ENCODE measurements at places on chromosomes 16 and 17.

DNA sequence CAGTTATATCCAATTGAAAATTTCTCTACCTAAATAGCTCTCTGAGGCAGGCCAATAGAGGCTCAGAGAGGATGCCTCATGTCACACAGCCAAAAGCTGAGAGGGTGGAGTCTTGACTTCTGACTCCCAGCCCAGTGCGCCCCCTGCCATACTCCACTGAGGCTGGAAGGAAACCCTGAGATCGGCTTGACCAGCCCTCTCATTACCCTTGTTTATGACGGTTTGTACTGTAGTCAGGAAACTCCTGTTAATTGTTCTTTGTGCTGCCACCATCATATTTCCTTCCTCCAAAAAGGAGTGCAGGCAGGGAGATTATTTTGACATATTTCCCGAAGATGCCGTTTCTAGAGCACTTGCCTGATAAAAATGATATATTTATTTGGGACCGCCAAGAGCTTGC is 107.9 kb downstream of the AIPL1 start:
- no peak for DNase-seq

GRCh38 chr17:57260325-57261083 is 4.2 kb downstream of the MSI2 start:
- DNase-seq, result no peak

GRCh38 chr16:73869126-73869525 is 427.5 kb upstream of the PSMD7 start:
- no peak for DNase-seq

- no peak for DNase-seq
Observed at GRCh38 chr17:13698832-13699231, 97.1 kb upstream of the HS3ST3A1 start.

DNA sequence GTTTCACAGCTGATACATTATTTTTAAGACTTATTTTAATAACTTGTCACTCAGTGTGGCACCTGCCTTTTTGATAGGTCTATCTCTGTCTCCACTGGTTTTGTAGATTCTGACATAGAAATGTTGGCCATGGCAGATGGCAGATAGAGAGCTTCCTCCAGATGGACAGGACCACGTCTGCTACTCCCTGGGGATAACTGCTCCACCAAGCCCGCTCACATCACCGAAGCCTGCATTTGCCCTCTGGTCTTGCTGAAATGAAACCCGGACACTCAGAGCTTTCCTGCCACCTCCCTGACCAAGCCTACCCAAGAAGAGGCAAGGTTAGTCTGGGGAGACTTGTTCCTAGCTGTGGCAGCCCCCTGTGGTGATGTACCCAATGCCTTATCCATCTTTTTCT is 16.4 kb upstream of the HAP1 start:
- DNase-seq, result no peak

- no peak for DNase-seq
Observed at GRCh38 chr16:61413021-61413420, 623.2 kb downstream of the CDH8 start.

DNA sequence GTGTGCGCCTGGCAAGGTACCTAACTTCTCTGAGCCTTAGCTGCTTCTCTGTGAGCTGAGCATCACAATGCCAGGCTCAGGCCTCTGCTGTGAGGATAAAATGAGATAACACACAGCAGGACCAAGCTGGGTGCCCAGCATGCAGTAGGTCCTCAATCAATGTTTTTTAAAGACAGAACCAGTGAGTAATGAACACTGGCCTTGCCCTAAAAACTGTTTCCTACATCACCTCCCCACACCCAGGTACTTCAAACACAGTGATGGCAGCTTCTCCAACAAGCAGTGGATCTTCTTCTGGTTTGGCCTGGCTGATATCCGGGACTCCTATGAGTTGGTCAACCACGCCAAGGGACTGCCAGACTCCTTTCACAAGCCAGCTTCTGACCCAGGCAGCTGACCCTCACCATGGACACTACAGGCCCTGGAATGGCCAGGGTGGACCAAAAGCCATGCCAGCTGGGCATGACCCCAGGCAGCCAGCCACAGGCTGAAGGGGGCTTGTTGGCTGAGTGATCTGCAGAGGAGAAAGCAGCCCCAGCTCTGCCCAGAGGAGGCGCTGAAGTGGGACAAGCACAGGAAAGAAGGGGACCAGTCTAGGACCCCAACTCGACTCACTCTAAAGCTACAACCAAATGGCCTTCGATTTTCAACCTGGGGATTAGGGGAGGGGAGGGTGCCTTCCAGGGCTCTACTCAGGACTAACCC is 3.9 kb downstream of the NAGS start:
- DNase-seq, result no peak

DNA sequence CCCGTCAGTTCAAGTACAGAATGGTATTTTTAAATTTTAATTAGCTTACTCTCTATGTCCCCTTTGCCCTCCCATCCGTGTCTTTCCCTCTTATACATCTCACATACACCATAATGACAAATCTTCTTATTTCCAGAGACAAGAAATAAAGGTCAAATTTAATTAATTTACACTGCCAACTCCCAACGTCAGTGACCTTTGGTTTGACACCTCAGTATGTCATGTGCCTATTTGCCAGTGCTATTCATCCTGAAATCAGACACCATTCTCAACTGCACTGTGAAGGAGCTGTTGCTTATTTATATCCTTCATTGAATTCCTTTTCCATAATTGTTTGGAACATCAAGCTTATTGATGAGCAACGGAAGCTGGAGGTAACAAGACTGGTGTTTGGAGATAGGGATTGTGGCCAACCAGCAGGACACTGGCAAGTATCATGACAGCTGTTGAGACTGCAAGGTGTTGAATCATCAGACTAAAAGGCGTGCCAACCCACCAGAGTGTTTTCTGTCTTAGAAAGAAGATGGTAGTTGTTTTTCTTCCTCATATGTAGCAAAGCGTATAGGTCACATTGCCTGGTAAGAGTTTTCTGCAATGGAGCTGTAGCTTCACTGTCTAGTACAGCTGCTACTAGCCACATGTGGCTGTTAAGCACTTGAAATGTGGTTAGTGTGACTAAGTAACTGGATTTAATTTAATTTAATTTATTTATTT is 12.5 kb downstream of the CALCOCO2 start:
- no peak for DNase-seq

DNA sequence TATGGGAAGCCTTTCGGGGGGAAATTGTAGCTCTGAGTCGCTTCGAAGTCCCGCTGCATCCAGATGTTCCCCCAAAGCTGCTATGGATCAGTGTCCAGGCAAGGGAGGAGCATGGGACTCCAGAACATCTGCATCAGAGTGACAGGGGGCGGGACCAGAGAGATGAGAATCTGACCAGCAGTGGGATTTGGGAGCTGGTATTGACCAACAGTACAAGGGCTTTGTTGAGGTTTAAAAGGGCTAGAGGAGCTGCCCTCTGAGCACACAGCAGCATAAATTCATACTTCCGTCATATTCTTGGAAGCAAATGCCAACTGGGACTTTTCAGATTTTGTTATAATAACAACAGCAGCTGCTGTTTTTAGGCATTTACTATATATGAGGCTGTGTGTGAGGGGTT is 10.6 kb downstream of the RBFOX1 start:
- DNase-seq, result no peak

DNA sequence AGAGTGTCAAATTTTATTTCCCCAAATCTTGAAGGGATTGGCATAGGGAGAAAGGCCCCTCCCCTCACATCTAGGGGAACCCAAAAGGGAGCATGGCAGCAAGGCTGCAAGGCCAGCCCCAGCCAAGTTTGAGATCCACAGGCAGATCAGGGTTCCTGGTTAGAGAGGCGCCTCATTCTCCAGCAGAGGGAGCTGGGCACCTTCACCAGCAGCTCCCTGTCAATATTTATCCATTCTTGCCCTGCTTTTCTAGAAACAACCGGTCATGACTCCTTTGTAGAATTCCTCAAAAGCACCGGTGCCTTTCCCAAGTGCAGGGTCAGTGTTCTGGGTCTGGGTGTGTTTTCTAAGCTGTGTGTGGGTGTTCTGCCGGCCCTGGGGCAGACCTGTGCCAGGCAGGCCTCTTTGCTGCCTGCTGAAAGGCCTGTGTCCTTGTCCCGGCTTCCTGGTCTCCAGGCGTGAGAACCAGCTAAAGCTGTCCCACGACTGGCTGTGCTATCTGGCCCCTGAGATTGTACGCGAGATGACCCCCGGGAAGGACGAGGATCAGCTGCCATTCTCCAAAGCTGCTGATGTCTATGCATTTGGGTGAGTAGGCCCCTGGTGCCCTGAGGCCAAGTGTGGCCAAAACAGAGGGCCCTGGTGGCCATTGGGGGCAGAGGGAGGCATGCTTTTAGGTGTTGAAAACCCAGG is 21.2 kb upstream of the LGALS9 start:
- DNase-seq, result no peak

- DNase-seq, result no peak
Observed at GRCh38 chr16:57999971-58000705, at the start of gene ZNF319. Gene ZNF319, minus strand, starts transcription at chr16:58000672. Its CDS starts 2,407 bp downstream, at chr16:57998265.

DNA sequence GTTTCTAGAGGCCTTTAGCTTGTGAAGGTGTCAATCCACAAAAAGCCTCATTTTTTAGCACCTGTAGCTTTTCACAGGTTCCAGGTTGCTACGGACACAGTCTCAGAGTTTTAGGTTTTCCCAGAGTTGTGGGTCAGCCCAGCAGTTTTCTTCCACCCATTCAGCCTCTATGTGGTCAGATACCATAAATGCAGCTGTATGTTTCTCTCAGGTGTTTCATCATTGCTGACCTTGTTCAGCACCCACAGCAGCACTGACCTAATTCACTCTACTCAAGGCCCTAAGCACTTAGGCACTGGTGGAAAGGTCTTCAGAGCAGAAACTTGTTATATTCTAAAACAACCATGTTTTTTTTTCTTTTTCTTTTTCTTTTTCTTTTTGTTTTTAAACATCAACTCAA is 15.0 kb upstream of the SPACA3 start:
- DNase-seq, result no peak

- no peak for DNase-seq
Observed at GRCh38 chr17:29973005-29973404, 31.6 kb downstream of the EFCAB5 start.

DNA sequence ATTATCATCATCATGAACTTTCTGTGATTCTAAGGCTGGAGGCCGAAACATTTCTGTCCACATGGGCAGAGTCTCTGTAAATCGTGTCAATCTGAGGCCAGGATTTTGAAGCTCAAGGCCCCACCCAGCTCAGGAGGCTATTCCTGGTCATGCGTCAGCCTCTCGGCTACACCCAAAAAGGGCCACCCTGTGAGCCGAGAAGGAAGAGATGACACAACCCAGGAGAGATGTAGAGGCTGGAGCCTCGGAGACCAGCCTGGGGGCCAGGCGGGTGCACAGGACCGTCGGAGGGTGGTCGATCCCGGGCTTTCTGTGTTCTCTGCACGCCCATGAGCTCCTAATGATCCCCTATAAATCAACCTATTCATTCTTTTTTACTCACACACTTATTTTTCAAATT is 1.1 kb upstream of the CACNG1 start:
- no peak for DNase-seq

DNA sequence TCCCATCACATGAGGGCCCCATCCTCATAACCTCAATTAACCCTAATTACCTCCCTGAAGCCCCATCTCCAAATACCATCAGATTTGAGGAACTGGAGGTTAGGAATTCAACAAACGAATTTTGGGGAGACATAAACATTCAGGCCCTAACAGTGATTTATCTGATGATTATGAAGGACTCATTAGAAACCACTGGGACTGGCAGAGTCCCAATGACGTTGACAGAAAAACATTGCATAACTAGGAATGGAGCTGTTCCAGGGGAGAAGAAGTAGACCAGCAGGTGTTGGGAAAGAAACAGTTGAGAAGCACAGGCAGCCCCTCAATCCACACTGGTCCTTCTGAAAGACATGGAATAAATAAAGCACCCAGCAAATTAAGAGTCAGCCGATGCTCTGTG is 282.0 kb downstream of the MAP2K4 start:
- DNase-seq, result no peak

GRCh38 chr17:32355649-32356377 is 5.9 kb downstream of the ZNF207 start:
- no peak for DNase-seq

DNA sequence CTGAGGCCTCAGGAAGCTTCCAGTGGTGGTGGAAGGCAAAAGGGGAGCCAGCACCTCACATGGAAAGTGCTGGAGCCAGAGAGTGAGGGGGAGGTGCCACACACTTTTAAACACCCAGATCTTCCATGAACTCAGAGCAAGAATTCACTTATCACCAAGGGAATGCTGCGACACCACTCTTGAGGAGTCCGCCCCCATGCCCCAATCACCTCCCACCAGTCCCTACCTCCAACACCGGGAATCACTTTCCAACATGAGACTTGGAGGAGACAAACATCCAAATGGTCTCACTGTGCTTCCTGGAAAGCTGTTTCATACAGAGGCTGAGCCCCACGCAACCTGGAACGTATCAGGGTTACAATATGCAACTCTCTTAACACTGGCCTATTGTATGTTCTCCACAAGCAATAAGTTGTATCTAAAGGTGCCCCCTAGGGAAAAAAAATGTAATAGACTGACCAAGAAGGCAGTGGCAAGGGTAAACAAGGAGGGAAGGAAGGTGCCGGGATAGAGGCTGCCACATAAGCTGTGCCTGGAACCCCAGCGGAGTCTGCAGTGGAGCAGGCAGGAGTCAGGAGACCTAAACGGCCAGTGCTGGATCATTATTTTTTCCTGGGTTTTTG is 106.7 kb upstream of the FOXF1 start:
- no peak for DNase-seq

DNA sequence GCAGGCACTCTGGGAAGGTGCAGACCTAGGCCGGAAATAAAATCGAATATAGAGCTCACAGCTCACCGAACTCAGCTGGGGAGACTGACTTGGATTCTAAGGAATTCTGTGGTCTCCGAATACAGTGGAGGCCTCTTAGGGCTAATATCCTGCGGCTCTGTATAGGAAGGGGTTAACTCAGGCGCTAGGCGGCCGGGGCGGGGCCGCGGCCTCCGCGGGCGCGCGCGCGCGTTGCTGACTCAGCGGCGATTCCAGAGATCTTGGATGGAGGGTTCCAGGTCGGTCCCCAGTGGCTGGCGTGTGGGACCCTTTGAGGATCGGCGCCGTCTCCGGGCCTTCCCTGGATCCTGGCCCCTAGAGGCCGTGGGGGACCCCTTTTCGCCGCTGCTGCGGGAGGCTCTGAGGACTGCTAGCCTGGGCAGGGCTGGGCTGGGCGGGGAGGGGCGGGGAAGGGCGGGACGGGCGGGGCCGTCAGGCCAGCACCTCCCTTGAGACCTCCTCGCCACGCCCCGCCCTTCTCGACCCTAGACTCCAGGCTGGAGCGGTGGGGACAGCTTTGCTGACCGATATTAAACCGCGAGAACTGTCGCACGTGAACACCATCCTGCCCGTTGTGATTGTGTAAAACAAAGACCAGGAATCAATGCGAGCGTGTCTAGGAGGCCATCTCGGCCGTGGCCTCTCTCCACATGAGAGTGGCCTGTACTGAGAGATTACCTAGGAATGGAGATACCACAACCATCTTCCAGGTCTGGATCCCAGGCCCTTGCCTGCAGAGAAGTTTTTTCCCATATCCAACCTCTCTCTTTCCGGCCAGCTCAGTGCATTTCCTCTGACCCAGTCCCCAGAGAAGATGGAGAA is 1.4 kb upstream of the PLEKHH3 start:
- DNase-seq, result peak; percentile 74

Data from memory B cell (primary cell).